ENCODE measurements at places on chromosomes 3 and 15.
A peak's percentile ranks its signal among the peaks of the same experiment; 100 is the strongest.

- DNase-seq = no peak
Observed at GRCh38 chr3:26559227-26559626, 63.3 kb upstream of the LRRC3B start.

GRCh38 chr3:192302721-192303120 is 424.6 kb downstream of the FGF12 start:
- DNase-seq = no peak

DNA sequence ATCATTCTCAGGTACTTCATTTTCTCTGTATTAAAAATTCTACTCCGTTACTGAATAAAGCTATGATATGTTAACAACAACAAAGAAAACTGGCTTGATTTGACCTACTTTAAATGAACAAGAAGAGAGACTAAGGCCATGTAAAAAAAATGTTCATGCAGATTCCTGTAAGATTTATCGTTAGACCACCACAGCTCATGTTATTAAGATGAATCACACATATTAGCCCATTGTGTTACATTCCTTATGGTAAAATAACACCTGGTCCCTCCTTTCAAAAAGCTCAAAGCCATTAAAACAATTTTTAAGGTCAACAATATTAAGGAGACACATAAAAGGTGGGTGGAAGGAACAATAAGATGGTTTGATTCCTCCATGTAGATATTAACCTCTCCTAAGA is 6.3 kb downstream of the THOC7 start:
- DNase-seq = no peak

DNA sequence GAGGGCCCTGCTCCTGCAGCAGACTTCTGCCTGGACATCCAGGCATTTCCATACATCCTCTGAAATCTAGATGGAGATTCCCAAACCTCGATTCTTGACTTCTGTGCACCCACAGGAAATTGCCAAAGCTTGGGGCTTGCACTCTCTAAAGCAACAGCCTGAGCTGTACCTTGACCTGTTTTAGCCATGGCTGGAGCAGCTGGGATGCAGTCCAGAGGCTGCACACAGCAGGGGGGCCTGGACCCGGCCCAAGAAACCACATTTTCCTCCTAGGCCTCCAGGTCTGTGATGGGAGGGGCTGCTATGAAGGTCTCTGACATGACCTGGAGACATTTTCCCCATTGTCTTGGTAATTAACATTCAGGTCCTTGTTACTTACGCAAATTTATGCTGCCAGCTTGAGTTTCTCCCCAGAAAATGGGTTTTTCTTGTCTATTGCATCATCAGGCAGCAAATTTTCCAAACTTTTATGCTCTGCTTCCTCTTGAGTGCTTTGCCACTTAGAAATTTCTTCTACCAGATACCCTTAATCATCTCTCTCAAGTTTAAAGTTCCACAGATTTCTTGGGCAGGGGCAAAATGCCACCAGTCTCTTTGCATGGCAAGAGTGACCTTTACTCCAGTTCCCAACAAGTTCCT is 11.8 kb upstream of the MYO5A start:
- DNase-seq = no peak

DNA sequence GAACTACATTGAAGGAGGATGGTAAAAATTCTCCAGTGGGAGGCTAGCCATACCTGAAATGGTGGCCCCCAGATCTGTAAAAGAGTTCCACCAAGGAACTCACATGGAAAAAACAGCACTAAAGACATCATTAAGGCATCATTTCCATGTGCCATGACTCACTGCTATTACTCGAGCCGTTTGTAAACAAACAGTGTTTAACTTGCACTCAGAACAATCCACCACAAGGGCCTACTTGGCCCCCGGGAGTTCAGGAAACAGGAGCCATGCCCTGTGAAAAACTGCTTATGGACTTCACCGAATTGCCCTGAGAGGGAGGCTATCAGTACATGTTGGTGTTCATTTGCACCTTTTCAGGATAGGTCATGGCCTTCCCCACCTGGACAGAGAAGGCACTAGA is 18.2 kb downstream of the CCR4 start:
- no peak for DNase-seq

DNA sequence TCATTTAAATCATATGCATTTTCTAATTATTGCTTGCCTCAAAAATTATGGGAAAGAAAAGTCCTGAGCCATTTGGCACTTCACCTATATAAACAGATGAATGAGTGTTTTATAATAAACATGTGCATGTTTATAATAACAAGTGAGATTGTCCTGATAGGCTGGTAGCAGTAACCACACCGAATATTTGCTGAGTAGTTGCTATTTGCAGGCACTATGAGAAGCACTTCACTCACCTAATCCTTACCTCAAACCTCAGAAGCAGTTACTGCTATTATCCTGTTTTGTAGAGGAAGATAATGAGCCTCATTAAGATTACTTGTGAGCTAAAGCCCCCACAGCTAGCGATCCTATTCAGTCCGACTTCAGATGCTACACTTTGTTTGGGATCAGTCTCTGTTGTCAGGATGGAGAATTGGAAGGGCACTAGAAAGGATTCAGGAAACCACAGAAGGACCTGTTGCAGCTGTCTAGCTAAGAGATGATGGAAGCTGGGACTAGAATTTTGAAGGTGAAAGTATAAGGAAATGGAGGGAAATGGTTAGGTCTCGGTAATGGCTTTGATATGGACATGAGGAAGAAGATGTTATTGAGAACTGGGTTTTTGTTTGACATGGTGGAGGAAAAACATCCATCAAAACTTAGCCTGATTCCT is 28.4 kb upstream of the MAGI1 start:
- no peak for DNase-seq

GRCh38 chr3:160112481-160112880 is 112.7 kb upstream of the C3orf80 start:
- DNase-seq = no peak

DNA sequence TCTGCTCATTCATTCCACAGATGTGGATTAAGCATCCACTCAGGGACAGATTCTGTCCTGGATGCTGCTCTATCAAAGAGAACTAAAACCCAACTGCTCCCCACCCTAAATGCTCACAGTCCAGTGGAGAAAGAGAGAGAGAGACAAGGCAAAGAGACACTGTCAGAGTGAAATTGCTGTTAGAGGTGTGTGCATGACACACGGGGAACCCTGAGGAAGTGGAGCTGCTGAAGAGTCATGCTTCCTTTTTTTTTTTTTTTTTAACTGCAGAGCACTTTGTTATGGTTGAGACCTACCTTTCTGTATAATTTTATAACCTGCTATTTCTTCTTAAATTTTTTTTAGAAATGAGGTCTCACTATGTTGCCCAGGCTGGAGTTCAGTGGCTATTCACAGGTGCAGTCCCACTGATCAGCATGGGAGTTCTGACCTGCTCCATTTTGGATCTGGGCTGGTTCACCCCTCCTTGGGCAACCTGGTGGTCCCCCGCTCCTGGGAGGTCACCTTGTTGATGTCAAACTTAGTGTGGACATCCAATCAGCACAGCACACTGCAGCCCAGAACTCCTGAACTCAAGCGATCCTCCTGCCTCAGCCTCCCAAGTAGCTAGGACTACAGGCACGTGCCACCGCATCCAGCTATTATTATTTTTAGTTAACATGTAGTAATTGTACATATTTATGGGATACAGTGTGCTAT is 18.2 kb upstream of the PSTPIP1 start:
- no peak for DNase-seq

GRCh38 chr3:171129827-171130226 is 103.3 kb upstream of the SLC2A2 start:
- DNase-seq = no peak

DNA sequence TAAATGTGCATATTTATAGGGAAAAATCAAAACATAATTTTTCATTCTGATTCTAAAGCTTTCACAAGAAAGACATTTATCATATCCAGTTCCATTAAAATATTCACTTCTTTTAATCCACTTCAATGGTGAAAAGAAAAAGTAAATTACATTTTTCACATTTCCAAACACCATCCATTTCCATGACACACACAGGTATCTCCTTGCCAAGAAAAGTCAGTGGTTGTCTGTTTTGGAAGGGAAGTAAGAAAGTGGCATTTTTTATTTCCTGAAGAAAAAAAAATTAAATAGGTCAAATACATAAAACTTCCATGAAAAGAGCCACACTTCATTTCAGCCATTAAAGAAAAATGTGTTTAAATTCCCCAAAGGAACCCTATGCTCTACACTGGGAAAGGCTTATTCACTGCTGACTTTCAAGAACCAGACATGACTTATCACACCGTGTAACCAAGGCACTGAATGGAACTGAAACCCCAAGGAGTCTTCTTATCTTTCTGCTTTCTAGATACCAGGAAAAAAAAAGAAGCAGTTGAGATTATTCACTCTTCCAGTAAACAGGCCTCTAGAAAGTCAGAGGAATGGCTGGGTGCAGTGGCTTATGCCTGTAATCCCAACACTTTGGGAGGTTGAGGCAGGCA is 44.5 kb downstream of the OSBPL10 start:
- DNase-seq = no peak

- no peak for DNase-seq
Observed at GRCh38 chr3:61505197-61505596, 56.2 kb upstream of the PTPRG start.

GRCh38 chr3:156038869-156039268 is 81.5 kb upstream of the KCNAB1 start:
- DNase-seq = no peak

DNA sequence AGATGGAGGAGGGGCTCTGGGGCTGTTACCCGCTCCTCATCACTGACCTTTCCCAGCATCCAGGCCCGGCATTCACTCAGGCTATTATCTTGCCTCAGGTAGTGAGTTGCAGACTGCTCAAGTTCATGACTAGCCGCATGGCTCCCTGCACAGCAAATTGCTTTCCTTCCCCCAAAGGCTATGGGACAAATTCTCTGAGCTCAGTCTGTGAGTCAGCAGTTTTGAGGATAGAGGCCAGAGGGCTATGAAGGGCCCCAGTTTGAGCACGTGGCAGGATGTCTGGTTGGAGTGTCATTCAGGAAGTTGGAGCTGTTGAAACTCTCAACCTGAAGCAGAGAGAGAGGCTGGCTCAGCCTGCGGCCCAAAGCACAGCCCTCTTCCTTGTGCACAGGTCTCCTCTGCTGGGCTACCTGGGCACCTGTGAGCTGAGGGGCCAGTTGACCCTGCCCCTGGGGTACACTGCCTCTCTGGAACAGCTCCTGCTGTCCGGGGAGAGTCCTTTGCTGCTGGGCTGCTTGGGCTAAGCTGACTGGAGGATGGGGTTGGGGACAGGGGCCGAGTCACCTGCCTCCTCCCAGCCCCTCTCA is 7.9 kb downstream of the FAH start:
- peak; percentile 52 for DNase-seq

DNA sequence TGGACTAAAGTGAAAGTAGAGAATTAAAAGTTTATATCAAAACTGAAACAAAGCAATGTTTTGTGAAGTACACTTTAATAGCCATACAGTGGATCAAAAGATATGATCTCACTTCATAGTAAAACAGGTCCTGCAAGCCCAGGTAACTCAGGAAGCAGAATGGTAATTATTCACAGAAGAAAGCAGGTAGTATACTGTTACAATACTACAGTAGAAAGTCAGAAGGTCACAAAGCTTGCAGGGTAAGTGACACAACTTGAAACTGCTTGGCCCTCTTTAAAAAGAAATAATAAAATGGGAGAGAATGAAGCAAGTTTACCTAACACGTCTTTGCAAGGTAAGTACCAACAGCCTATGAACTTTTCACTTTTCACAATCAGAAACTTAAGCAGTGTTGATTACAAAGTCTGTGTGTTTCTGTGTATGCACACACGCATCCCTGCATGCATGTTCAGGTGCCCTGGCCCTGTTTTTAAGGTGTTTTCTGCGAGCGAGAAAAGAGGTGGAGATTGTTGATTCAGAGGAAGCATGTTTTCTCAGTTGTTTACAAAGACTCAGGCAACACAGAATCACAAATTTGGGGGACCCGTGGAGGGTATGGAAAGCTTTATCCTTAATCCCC is at the start of gene NAALADL2:
NAALADL2 (plus strand) TSS at position 221 of the 622 bp plus-strand sequence.
- DNase-seq = no peak

- no peak for DNase-seq
Observed at GRCh38 chr3:124514683-124515082, 215.6 kb upstream of the UMPS start.

DNA sequence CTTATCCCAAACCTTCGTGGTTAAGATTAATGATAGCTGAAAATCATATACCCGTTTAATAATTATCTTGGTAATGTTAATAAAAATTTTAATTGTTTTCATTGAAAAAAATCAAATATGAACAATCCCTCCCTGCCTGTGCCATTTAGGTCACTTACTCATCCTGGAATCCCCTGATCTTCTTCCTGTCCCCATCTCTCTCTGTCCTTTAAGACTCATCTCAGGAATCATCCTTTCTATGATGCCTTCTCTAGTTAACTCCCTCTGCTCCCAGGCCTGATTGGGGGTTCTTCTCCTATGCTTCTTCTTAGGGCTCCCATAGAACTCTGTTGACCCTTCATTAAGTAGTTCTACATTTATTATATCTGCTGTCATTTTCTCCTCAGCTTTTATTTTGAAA is 91.6 kb downstream of the MBNL1 start:
- DNase-seq = no peak

DNA sequence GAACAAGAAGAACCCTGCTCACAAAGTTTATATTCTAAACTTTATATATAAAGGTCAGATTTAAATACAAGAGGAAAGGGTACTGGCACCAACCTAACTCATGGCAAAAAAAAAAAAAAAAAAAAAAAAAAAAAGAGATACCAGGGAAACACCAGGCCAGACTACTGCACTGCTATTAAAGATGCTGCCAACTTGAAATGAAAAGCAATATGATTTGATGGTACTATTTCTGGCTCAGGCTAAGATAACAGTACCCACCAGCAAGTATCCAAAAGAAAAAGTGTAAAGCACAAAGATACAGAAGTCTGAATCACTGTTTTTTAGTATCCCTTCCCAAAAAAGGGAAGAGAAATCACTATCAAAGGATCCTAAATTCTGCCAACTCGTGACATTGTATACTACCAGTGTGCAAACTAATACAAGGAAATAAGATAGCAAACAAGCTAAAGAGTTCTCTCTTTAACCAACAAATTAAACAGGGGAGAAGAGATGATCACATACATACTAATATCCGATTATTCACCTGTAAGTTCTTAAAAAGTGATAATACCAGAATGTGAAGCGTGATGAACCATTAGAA is 28.4 kb downstream of the PEAK1 start:
- DNase-seq = no peak

- DNase-seq = no peak
Observed at GRCh38 chr15:41309226-41309905, 23.0 kb downstream of the OIP5 start.

- DNase-seq = no peak
Observed at GRCh38 chr15:37094915-37095711, 5.2 kb downstream of the MEIS2 start.

DNA sequence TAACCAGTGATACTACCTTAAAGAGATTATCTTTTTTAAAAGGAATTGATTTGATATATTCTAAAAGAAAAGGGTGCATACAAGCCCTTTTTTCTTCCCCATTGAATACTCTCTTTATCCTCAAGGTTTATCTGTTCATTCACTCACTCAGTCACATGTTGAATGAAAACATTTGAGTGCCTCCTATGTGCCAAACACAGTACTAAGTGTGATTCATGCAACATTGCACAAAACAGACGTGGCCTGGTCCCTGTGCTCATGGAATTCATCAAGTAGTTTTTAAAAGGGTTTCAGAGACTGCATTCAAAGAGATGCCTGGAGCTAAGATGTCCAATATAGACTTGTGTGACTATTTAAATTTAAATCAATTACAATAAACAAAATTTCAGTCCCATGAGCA is 462.2 kb upstream of the MDFIC2 start:
- DNase-seq = no peak
